ENCODE measurements at places on chromosomes 5 and 9. TPM values are rescaled to one million over a fixed set of nuclear protein-coding genes. Genes with fewer than 3 reads are reported as not detected.

The TIGD6 gene
- 3.2 TPM for total RNA-seq

The SLC34A3 gene
- not detected for total RNA-seq

The ALG2 gene
- total RNA-seq, result 21.9 TPM

The PCDHB13 gene
- total RNA-seq, result 11.7 TPM

The RGS7BP gene
- total RNA-seq, result 4.0 TPM

The CD72 gene
- total RNA-seq, result 1.5 TPM

The FST gene
- total RNA-seq, result 6.2 TPM

The DMRT2 gene
- total RNA-seq, result 0.58 TPM

The OTULINL gene
- 7.9 TPM for total RNA-seq

The URM1 gene
- total RNA-seq, result 20.5 TPM

The ADAMTS13 gene
- 2.7 TPM for total RNA-seq

The GRXCR2 gene
- not detected for total RNA-seq

The ROR2 gene
- 40.8 TPM for total RNA-seq

The RLN2 gene
- total RNA-seq, result not detected

The OCLN gene
- 2.5 TPM for total RNA-seq

The GAS1 gene
- total RNA-seq, result 167 TPM

The ANKRD31 gene
- 0.23 TPM for total RNA-seq

The C5orf52 gene
- total RNA-seq, result not detected

The ZNF608 gene
- 40.9 TPM for total RNA-seq

The IL7R gene
- 5.3 TPM for total RNA-seq

The TSSK1B gene
- total RNA-seq, result not detected

The SHISAL2B gene
- total RNA-seq, result not detected

The MARCOL gene
- not detected for total RNA-seq

The BHMT gene
- 1.9 TPM for total RNA-seq

The ERAP2 gene
- total RNA-seq, result 11.2 TPM

The NMUR2 gene
- not detected for total RNA-seq

The SPINK7 gene
- 0.89 TPM for total RNA-seq

The CORO2A gene
- total RNA-seq, result 0.78 TPM

The SPINK4 gene
- not detected for total RNA-seq

The CDC20B gene
- not detected for total RNA-seq
